ENCODE measurements at places on chromosomes 11 and 22.

DNA sequence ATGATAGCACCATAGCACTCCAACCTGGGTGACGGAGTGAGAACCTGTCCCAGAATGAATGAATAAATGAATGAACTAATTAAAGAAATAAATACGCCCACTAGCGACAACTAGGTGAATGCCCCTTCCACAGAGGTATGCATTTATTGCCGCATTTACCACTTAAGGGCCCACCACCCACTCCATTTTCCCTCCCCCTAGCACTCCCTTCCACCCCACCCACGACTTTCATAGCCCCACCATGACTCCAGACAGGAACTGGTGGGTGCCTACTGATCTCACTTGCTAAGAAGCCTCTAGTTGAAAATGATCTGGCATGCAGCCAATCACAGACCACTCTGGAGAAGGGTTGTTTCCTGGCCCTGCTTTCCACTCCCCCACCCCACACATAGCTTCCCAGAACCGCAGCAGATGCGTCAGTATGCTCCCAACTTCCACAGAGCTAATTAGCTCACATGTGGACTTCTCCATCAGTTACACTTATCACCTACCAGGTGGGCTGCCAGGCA, 167.6 kb downstream of the WT1 start:
- no peak for DNase-seq

GRCh38 chr22:20940186-20940651, 23.0 kb downstream of the CRKL start:
- DNase-seq = no peak

DNA sequence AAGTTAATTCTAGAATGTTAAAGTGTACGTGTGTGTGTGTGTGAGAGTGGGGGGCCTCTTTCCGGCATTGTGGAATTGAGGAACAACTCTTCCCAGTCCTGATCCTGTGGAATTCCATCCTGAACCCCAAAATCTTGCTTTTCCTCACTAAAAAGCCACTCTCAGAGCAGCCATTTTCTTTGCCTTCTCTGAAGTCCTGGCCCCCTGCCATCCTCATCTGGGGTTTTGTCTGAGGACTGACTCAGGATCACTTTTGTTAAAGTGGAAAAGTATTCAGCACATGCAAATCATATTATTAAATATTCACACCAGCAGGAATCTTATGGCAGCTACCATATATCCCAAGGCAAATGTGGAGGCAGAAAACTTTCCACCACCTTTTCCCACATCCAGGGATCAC, 3.8 kb downstream of the SCN4B start:
- DNase-seq = no peak

DNA sequence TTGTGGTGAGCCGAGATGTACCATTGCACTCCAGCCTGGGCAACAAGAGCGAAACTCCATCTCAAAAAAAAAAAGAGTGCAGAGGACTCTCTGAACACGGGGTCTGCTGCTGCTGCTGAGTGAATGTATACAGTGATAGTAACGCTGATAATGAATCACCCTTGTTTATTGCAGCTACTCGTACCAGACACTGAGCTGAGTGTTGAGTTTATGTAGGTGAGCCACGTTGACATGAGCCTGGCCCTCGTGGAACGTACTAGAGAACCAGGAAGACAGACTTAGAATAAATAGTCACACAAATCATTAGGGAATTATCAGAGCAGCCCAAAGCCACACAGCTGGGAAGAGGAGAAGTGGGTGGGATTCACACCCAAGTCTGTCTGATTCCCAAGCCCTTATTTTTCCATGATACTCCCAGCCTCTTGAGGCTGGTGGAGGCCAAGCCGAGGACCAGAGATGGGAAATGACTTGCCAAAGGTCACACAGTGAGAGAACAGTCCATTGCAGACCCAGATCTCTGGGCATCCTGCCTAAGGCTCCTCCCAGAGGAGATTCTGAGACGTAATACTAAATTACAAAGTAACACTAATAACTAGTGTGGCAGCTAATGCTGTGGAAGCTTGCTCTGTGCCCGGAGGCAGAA, 34.8 kb downstream of the MB start:
- no peak for DNase-seq

- DNase-seq = no peak
Measured at GRCh38 chr22:42601879-42602465, 12.7 kb downstream of the POLDIP3 start.

DNA sequence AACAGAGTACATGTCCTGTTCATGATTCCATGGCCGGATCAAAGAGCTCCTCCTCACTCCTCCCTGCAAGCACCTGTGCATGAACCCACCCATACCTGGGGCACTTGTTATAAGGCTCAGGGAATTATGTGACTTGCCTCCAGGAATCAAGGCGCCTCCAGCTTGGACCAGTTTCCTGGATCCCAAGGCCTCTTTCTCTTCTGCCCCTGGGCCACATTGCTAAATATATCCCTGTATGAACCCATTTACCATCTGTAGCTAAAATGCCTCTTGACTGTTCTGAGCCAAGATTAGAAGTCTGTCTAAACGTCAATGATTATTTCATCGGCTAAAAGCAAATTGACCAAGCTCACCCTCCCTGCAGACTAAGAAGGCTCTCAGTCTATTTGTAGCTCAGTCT, 135.6 kb downstream of the KIRREL3 start:
- DNase-seq = no peak

- no peak for DNase-seq
Measured at GRCh38 chr22:44797181-44797725, 44.9 kb downstream of the ARHGAP8 start.

DNA sequence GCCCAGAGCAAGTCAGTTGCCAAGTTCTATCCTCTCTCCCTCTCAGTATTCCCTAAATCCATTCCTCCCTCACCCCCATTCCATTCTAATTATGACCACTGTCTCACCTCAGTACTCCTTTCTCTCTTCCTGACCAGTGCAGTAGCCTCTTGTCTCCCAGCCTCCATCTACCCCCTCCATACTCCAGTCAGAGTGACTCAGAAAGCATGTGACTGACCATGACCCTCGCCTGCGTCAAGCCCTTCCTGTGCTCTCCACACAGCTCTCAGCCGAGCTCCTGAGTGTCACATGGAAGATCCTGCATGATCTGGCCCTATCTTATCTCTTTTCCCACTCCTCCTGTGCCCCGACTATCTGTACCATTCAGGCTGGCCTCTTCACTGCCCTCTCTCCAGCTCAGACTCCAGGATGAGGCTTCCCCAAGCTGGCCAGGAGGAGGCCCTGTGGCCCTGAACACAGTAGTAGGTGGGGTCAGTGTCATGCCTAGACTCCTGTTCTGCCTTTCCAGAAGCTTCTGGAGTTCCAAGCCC, 42.6 kb downstream of the NEU3 start:
- DNase-seq = no peak

- no peak for DNase-seq
Measured at GRCh38 chr22:20423008-20423905, 14.4 kb downstream of the SCARF2 start.

DNA sequence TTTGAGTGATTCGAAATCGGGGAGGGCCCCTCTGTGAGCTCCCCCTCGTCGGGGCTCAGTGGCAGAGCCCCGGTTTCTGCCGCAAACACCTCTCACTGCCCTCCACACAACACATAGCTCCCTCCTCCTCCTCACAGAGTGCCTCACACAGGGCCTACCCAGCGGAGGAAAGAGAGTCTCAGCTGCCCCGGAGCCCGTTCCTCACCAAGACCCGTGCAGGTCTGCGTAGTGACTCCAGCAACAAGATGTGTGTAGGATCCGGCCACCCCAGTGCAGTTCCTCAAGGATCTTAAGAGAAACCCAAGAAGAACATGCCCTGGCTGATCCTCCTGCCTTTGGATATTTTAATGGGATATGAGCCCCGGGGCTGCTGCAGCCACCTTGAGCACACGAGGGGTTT, 238.4 kb downstream of the BRD1 start:
- DNase-seq = no peak

- DNase-seq = no peak
Measured at GRCh38 chr22:29226351-29226981, 20.8 kb downstream of the EMID1 start.

GRCh38 chr11:105168457-105168856, 28.9 kb upstream of the CARD18 start:
- DNase-seq = no peak

DNA sequence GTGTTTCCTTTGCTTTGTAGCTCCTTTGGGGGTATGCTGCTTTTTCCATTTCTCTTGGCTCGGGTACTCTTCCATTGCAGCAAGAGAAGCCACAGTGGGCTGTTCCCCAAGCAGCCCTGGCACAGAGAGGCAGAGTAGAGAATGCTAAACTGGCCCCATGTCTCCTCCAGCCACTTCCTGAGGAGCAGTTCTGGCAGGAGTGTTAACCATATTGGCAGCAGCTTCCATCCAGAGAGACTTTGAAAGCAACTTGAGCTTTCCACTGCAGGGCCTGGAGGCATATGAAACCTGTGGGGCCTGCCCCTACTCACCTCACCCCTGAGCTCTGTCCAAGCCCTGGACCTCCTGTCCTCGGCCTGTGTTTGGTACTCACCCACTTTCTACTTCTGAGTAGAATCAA, 61.8 kb downstream of the ALX4 start:
- DNase-seq = no peak

- DNase-seq = no peak
Measured at GRCh38 chr11:82733444-82734119, at the start of gene FAM181B. Gene FAM181B (minus strand): TSS chr11:82733864. CDS start chr11:82733729, 135 bp downstream.

GRCh38 chr11:41666951-41667653, 207.7 kb upstream of the LRRC4C start:
- no peak for DNase-seq

GRCh38 chr22:44419429-44419828, 78.6 kb downstream of the RTL6 start:
- no peak for DNase-seq

DNA sequence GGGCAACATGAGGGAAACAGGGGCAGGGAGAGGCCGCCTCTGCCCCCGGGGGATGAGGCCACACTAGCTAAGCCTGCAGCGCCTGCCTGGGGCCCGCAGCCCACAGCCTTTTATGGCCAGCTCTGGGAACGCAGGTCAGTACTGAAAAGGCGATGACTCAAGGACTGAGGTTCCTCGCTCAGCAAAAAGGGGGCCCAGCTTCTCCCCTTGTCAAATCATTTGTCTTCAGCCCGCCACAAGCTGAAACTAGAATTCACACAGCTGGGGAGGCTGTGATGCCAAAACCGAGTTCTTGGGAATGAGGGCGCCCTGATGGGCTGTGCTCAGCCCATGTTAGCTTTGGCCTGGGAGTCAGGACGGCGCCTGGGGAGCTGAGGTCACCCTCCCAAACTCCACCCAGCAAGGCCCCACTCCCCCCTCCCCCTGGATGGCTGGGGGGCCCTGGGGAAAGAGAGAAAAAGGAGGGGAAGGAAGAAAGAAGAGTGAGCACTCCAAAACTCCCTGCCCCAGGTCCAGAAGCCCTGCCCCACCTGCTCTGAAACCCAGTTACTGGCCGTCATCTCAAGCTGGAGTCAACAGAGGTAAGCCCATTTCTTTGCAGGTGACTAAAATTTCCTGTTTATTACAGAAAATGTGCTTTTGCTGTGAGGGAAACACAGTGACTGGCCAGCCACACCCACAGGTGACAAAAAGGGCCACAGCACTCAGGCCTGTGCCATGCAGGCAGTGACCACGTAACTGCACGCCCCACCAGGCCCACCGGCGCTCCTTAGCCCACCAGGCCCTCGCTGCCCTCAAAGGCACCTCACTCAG, 13.7 kb downstream of the EHD1 start:
- no peak for DNase-seq

- DNase-seq = no peak
Measured at GRCh38 chr11:118042141-118042540, 34.7 kb upstream of the TMPRSS4 start.

DNA sequence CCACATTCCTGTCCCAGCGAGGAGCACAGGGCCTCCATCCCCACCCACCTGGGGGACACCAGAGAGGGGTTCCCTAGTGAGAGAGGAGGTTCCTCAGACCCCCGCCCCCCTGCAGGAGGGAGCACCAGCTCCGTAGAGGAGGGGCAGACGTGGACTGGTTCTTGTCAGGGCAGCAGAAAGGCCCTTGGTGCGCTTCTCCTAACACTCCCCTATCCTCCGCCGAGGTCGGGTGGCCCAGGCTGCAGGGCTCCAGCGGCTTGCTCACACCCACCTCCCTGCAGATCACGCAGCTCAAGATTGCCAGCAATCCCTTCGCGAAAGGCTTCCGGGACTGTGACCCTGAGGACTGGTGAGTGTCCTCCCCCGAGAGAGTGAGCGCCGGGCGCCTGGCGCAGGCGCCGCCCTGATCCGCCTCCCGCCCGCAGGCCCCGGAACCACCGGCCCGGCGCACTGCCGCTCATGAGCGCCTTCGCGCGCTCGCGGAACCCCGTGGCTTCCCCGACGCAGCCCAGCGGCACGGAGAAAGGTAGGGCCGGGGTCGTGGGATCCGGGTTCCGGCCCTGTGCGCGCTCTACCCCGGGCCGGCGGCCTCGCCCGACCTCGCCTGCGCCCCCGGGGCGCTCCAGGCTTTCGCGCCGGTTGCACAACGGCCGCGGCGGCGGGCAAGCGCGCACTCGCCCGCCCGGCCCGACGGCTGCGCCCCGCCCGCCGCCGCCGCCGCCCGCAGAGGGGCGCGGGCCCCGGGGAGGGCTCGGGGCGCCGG, 5.1 kb downstream of the TBX1 start:
- no peak for DNase-seq

DNA sequence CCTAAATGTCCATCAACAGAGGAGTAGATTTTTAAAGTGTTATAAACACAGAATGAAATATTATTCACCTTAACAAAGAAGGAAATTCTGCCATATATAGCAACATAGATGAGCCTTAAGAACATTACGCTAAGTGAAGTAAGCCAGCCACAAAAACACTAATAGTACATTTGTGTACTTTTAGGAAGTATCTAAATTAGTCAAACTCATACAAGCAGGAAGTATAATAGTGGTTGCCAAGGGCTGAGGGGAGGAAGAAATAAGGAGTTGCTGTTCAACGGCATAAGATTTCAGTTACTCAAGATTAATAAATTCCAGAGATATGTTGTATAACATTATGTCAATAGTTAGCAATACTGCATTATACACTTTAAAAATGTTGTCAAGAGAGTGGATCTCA, 181.7 kb upstream of the ZC3H12C start:
- DNase-seq = no peak

GRCh38 chr11:108002476-108002875, 6.2 kb upstream of the CUL5 start:
- DNase-seq = no peak

- DNase-seq = no peak
Measured at GRCh38 chr22:38629108-38629507, 27.1 kb downstream of the FAM227A start.

- DNase-seq = no peak
Measured at GRCh38 chr11:134339756-134340155, 8.0 kb downstream of the GLB1L2 start.

- no peak for DNase-seq
Measured at GRCh38 chr22:25572708-25573171, 8.3 kb downstream of the GRK3 start.

DNA sequence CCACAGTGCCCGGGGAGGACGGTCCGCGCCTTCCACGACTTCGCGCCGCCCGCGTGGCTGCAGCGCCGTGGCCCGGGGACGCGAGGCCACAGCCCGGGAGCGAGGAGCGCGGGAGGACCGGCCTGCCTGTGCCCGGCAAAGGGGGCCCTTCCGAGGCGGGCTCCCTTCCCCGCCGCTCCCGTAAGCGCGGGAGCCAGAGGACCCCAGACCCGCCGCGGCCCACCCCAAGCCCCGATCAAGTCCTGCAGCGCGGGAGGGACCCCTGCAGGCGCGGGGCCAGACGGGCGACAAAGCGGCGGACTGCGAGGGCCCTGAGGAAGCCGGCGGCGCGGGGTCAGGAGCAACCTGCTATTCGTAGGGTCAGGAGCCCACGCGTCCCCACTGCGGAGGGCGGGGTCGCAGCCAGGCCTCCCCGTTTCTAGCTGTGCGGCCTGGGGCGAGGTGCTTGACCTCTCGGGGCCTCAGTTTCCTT, 110.3 kb downstream of the WNT7B start:
- DNase-seq = no peak

GRCh38 chr11:95652002-95652472, 137.5 kb downstream of the FAM76B start:
- no peak for DNase-seq
